ENCODE measurements at places on chromosomes 3 and 15. TPM values are rescaled to one million over a fixed set of nuclear protein-coding genes. Genes with fewer than 3 reads are reported as not detected.
A peak's percentile ranks its signal among the peaks of the same experiment; 100 is the strongest.

DNA sequence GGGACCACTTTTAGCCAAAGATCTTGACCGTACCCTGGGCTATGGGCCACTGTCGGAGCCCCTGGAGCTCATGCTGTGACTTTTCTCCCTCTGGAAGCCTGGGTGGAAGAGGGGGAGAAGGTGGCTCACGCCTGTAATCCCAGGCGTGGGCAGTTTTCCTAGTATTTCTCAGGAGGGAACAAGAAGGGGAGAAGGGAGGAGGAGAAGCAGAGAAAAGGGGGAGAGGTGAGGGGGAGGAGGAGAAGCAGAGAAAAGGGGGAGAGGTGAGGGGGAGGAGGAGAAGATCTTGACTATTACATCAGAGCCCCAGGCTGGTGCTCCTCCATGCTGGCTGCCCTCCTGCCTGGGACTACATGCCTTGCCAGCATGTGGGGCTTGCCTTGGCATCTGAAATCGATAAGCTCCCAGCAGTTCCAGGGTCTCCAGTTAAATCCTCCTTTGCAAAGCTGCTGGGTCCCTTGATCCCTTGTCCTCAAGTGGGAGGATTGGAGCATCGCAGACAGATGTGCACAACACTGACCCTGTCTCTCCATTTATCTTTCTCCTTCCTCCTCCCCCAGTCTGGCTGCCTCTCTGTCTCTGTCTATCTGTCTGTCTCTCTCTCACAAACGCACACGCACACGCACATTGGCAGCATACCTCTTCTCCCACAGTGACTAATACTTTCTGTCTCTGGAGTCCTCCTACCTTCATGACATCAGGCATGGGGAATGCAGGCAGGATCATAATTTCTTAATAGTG is 41.6 kb downstream of the MRAS start:
- no peak for DNase-seq

DNA sequence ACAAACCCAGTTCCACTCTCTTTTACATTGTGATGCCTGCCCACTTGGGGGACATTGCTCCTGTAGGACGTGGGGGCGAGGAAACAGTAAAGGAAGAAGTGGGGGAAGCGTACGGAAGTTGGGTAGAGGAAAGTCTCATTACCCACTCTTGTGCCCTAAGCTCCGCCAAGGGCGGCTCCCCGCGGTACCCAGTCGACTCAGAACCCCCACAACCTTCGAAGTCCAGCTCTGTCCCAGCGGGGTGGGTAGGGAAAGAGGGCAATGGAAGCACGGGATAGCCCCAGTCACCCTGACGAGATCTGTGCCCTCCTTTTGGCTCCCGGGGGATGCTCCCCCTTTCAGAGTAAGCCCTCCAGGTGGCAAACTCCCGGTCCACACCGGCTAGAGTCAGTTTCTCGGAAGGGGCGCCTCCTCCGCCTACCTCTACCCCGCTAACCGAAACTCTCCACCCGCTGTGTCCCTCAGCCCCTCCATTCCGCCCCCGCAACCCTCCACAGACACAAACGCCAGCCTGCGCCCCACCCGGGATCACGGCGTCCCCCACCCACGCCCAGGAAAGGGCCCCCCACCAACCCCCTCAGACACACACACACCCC is 527 bp downstream of the CSNK1G1 start:
- peak; percentile 7 for DNase-seq

SERINC4 gene
- total RNA-seq, result 3.9 TPM

DNA sequence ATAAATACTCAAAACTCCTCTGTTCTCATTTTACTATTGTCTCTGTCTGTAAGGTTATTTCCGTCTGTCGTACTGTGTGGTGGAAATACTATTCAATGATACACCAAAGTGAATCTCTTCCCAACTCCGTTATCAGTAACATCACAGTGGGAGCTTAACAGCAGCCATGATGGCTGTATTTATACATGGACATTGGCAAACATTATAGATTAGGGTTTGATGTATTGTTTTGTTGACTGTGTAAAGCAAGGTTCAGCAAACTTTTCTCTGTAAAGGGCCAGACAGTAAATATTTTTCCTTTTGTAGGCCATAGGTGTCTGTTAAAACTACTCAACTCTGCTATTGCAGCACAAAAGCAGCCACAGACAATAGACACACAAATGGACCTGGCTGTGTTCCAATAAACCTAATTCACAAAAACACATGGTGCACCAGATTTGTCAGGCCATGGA is 23.2 kb downstream of the LIPC start:
- DNase-seq, result no peak

GRCh38 chr15:76140074-76140464 is 80.3 kb downstream of the TMEM266 start:
- DNase-seq, result no peak

DNA sequence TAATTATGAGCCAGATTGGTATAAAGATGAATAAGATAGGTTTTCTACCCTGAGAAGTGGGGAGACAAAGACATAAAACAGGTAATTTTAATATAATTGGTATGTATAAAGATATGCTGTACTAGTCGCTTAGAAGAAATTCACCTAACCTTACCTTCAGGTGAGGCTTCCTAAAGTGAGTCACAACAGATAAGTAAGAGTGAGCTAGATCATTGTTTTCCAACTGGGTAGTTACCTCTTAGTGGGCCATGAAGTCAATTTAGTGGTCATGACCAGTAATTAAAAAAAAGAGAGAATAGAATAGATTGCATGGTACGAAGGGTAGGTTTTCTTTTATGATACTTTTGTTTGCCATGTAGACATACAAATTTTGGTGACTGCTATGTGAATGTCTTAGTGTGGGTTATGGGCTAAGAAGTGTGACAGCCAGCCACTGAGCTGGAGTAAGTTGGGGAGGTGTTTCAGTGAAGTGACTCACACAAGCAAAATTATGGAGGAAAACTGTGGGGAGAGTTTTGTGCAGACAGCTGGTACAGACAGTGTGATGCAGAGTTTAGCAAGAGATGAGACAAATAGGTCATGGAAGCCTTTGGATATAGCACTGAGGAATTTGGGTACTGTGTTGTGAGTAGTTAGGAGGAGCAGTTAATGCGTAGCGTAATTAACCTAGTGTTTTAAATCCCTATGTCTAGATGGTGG is 8.2 kb downstream of the TRNT1 start:
- DNase-seq, result no peak

DNA sequence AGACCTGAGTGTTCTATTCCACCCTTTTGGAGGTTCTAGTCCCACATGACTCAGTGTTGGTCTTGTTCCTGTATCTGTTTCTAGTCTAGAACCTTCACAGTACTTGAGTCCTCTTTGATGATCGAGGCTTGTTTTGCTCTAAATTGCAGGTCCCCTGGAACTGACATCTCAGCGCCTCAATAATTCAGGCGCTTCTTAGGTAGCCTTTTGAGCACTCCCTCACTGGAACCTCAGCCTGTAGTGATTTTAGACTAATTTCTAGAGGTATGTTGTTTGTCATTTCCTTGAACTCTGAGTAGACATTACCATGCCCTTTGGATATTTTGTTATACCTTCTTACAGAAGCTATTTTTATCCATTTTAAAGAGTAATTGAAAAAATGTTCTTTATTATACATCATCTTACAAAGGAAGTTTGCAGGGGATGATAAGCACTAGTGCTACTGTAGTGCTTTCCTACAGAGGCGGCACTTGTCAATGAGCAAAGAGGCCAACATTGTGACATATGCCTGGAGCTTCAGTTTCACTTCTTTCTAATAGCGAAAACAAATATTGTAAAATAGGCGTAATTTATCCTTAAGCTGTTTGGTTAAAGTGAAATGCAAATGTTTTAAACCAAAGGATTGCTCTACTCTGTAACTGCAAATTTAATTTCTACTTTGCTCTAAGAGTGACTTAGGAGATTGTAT is 75.7 kb downstream of the EFL1 start:
- DNase-seq, result no peak

GRCh38 chr3:171829841-171830517 is 13.2 kb upstream of the TMEM212 start:
- DNase-seq, result peak; percentile 38

DNA sequence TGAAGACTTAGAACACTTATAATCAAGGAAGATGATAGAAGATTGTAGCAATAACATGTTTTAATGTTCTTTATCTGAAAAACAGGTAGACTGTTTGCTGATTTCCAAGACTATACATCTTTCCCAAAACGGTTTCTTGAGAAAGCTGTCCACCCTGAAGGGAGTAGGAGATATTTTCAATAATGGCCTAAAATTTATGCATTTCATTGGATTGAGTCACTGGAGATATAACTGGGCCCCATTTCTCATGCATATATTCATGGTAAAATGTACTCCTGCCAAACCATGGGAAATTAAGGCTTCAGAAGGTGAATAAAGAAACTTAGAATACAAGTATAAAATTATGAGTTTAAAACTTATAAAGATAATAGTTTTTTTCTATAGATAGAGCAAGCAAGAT is 143.9 kb downstream of the LSAMP start:
- DNase-seq, result no peak

GALNT15 gene
- total RNA-seq, result 7.6 TPM

DNA sequence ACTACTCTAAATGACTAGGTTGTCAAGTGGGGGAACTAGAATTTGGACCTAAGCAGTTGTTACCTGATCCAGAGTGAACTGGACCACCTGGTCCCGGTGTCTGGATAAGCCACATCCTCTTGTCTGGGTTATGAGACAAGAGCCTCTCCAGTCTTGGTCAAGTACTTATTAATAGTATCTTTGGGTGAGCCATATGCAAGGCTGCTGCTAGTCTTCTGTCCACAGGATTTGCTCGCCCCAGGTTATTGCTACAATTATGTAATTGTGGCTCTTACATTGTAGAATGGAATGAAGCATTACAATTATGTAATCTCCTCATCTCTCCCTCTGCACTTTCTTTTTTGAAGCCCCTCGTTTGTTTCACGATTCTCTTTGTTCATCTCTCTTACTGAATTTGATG is 24.0 kb upstream of the AGBL1 start:
- DNase-seq, result no peak

GRCh38 chr3:24863215-24863614 is 368.6 kb upstream of the THRB start:
- DNase-seq, result no peak

DNA sequence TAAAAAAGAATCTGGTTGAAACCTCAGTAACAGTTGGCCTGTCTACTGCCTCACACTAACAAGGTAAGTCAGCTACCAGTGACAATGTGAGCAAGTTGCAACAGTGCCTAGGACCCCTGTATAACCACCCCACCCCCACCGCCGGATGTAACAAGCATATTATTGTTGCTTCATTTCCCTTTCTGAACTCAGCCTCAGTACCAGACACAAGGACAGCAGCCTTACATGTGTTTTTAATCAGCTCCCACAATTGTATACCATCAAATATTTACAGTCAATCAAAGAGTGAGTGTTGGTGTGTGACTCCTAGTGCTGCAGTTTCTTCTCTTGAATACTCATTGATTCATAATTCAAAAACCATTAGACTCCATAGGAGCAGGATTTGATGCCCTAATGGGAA is 96.4 kb downstream of the PYDC2 start:
- no peak for DNase-seq

RPP25 gene
- total RNA-seq, result 17.6 TPM

DNA sequence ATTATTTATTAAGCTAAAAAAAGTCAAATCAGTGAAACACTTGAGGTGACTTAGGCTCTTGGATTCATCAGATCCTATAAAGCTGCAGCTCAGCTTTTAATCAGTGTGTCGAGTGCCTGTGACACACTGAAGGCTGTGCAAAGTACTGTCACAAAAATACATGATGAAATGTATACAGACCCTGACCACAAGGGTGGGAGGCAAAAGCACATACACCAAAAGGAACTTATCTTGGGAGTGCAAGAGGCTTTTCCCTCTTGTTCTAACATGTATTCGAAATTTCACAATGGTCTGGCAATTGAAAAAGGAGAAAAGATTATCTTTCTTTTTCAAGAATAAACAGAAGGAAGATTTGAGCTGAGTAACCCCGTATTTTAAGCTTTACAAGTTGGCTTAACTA is 35.9 kb downstream of the VGLL4 start:
- DNase-seq, result no peak

DNA sequence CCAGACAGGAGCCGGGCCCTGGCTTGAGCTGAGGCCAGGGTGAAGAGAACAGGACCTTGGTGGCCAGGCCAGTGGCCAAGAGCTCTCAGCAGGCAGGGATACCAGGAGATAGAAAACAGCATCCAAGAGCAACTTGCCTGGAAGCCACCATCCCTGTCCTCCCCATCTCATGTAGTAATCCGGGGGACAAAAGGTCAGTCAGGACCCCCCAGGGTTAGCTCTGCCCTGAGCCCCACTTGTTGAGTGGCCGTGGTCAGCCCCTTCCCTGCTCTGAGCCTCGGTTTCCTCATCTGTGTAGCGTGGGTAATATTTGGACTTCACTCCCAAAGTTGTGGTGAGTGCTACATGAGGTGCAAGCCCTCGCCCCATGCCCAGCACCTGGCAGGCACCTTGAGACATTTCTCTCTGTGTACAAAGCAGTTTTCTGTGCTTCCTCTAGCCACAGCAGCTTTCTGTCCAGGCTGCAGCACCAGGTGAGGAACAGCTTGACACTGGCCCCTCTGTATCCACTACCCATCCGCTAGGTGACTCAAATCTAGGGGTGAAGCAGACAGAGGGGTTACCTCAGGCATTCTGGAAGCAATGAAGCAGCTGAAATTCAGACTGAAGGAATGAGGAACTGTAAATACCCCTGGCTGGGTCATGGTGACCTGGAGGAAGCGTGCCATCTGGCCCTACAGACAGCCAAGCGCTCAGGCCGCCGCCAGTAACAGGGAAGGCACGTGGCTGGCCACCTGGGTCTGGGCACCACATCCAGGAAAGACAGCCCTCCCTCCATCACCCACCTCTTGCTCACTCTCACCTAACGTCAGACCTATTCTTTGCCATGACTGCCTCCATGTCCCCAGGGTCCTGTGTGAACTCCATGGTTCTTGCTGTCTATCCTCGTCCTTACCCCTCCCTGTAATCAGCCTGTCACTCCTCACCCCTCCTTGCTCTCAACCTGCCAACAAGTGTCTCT is 6.7 kb downstream of the CISH start:
- peak; percentile 43 for DNase-seq

TM4SF1 gene
- 142 TPM for total RNA-seq

FOXB1 gene
- not detected for total RNA-seq

- DNase-seq, result no peak
Observed at GRCh38 chr3:196641333-196642054, 2.0 kb downstream of the NRROS start.
